Right cardiac atrium (tissue), 5 donors: ENCODE measurements at places on chromosomes 7 and 10. TPM values are rescaled to one million over a fixed set of nuclear protein-coding genes. Genes with fewer than 3 reads are reported as not detected.

The HOXA13 gene
- total RNA-seq: not detected

The OR2A1 gene
- total RNA-seq: not detected

The NPSR1 gene
- total RNA-seq: not detected

GRCh38 chr7:123398921-123399320 is 135.5 kb downstream of the IQUB start:
- no peak for DNase-seq

GRCh38 chr10:50908366-50908765 is 22.9 kb upstream of the A1CF start:
- DNase-seq: no peak

GRCh38 chr10:5547931-5548660 is 23.3 kb downstream of the CALML3 start:
- DNase-seq: no peak

DNA sequence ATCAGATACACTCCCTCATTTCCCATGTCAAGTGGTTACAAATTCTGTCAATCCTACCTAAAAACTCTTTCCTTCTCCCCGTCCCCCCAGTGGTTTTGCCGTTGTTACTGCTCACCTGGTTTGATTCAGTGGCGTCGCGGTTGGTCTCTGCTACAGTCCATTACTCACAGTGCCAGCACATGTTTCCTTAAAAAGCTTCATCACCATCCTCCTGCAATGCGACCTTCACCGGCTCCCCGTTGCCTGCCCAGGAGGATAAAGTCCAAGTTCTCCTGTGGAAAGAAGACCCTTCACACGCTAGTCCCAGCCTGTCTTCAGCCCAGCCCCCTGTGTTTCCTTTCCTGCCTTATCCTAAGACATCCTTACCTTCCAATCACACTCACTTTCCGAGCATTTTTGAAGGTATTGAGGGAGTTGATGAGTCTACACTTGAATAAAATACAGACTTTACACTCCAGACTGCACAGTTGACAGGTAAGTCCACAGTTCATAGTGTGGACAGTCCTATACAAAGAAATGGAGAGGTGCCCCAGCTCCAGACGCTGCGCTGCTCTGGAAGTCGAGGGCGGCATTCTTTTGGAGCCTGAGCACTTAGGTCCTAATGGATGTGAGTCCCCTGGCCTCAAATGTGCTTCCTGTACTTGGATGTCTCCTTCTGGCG is 3.4 kb upstream of the LARP4B start:
- no peak for DNase-seq
